ENCODE measurements at places on chromosomes 16 and 17.

- no peak for DNase-seq
Observed at GRCh38 chr16:3912373-3912772, 31.9 kb upstream of the CREBBP start.

GRCh38 chr16:1532771-1533170 lies 695 bp upstream of the TMEM204 start:
- DNase-seq = no peak

DNA sequence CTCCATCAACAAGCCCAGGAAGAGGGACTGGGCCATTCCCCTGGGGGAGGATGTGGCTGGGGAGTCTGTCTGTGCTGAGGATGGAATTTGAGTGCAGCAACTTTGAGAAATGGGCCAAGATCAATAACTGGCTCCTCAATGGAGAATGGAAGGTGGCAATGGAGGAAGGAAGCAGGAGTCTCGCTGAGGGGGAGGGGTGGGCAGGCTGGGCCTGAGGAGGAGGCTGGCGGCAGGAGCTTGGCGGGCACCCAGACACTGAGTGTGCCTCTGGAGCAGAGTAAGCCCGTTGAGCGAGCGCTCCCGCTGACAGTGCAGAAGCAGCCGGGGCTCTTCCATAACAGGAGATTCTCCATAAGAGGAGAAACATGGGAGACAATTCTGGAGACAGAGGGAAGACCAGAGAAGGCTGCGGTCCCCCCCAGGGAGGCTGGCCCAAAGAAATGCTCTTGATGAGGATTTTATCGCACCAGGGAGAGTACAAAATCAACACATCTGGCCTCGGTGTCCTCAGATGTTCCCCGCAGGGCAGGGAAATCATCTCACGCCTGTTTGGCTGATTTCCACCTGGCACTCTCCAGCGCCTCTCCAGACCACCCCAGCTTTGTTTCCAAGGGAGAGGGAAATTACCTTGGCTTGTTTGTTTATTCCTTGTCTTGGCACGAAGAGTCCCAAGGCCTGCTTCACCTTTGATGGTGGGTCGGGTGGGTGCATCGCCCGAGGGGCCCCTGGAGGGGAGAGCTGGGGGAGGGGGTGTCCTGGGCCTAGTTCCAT lies 2.8 kb upstream of the MMP15 start:
- DNase-seq = peak; percentile 53

DNA sequence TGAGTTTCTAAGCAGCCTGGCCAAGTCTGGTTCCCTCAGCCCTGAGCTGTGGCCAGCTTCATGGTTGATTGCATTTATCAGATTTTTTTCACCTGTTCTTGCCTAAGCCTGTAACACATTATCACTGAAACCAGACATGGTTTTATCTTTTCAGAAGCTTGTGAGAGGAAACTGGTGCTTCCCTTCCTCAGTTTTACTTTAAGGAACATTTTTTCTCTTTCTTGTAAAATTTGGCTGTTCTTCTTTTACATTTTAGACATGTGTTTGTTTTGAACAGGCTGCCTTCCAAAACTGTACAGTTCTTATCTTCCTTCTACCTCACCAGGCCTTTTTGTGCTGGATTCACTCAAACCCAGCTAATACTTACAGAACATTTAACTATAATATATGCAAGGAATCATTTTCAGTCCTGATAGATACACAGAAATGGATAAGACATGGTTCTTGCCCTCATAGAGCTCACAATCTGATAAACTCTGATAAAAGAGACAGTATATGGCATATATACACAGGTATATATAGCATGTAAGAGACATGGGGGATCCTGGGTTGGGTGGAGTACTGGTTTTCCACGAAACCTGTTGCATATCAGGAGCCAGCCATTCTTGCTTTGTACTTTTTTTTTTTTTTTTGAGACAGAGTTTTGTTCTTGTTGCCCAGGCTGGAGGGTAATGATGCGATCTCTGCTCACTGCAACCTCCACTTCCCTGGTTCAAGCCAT lies 44.5 kb downstream of the ZNRF1 start:
- peak; percentile 14 for DNase-seq

- peak; percentile 81 for DNase-seq
Observed at GRCh38 chr17:48636177-48637018, 10.2 kb upstream of the HOXB9 start.

DNA sequence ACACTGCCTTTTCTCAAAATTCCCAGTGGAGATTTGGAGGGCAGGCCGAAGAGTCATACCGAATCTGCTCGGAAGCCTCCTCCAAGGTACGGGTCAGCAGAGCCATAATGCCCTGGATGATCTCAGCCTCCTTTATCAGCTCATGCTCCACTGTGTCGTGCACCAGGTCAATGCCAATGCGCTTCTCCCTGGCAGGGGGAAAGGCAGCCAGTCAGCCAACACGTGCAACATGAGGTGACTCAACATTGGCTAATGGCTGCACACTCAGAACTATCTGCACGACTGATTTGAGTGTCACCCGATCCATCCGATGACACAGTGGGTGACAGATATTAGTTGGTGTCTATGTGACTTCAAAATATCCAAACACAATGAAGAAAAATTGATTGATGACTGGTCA lies 15.8 kb downstream of the TEKT1 start:
- peak; percentile 41 for DNase-seq

- no peak for DNase-seq
Observed at GRCh38 chr16:57240851-57241250, 4.2 kb upstream of the ARL2BP start.

DNA sequence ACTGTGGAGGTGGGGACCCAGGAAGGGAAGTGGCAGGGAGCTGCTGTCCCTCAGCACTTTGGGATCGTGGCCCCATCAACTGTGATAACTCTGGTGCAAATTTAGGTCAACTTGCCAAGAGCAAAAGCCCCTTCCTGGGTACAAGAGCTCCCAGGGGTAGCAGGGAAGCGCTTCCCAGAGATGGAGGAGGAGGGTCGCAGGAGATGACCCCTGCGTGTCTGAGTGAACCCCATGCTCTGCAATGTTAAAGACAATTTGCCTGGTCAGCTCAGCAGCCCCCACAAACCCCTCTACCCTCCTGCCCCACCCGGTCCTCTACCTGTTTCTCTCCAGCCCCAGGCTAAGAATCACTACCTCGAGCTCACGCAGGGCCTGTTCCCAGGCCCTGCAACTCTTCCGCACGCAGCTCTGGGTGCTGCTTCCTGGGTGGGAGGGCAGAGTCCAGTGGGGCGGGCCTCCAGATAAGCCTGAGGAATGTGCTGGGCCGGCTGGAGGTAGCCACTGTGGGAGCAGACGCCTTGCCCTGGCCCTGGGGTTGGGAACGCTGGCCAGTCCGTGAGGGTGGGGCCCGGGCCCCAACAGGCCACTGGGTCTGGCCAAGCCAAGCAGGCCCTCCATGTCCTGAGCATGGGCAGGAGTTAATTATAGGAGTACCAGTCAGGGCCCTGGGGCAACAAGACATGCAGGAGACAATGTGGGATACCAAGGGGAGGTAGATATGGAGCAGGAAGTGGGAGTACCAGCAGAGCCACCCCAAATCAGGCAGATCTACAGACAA lies 6.1 kb downstream of the DOK4 start:
- peak; percentile 55 for DNase-seq

DNA sequence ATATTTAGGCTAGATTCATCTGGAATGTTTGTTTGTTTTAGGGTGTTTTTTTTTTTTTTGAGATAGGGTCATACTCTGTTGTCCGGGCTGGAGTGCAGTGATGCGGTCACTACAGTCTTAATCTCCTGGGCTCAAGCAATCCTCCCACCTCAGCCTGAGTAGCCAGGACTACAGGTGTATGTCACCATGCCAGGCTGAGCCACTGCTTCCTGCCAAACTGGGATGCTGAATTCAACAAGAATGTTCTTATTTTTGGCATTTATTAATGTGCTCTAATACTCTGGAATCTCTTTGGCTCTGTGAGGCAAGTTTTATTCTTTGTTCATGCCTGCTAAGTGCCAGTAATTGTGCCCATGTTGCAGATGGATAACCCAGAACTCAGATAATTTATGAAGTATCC lies 21.5 kb downstream of the SP2 start:
- no peak for DNase-seq

- DNase-seq = no peak
Observed at GRCh38 chr17:55546481-55546880, 35.2 kb upstream of the SMIM36 start.

DNA sequence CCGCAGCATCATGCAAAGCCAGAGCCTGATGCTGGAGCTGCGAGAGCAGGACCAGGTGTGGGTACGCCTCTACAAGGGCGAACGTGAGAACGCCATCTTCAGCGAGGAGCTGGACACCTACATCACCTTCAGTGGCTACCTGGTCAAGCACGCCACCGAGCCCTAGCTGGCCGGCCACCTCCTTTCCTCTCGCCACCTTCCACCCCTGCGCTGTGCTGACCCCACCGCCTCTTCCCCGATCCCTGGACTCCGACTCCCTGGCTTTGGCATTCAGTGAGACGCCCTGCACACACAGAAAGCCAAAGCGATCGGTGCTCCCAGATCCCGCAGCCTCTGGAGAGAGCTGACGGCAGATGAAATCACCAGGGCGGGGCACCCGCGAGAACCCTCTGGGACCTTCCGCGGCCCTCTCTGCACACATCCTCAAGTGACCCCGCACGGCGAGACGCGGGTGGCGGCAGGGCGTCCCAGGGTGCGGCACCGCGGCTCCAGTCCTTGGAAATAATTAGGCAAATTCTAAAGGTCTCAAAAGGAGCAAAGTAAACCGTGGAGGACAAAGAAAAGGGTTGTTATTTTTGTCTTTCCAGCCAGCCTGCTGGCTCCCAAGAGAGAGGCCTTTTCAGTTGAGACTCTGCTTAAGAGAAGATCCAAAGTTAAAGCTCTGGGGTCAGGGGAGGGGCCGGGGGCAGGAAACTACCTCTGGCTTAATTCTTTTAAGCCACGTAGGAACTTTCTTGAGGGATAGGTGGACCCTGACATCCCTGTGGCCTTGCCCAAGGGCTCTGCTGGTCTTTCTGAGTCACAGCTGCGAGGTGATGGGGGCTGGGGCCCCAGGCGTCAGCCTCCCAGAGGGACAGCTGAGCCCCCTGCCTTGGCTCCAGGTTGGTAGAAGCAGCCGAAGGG lies 24.2 kb downstream of the C1QTNF1 start:
- no peak for DNase-seq

- DNase-seq = peak; percentile 91
Observed at GRCh38 chr17:49880291-49881053, 32.6 kb upstream of the TAC4 start.

DNA sequence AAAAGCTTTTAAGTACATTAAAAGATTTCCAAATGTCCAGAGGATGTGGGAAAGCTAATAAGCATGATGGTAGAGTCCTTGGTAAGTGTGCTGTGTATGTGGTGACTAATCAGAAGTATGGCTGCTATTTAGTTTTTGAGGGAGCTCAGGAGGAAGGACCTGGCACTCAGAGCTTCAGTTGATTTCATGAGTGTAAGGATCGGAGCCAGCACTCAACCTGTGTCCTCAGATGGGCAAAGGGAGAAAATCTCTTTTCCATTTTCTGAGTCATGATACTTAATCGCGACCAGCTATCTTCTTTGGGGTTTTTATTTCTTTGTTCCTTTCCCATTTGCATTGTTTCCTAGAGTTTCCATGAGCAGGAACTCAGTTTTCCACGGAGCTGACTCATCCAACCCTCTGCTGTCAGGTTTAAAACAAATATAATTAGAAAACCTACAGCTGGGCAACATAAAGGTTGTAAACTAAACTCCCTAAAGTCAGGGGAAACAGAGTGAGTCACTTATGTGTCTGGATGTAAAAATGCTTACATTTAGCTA lies 125.4 kb downstream of the MAP2K6 start:
- DNase-seq = peak; percentile 84

GRCh38 chr17:72913142-72913682 lies 179.3 kb downstream of the SLC39A11 start:
- no peak for DNase-seq

DNA sequence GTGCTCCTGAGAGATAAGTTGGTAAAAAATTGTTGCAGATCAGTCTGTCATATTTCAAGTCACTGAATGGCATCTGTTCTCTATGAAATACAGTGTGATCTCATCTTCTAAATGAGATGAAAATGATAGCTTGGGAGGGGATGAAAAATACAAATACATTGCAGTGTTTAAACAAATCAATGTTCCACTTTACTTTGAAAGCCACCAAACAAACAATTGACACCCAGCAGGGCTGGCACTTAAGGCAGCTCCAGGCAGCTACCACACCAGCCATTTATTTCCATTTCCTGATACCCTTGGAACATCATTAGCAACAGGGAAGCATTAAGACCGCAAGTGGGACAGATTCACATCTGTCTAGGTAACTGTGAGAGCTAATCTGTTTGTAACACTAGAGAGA lies 827.6 kb upstream of the KIF2B start:
- peak; percentile 81 for DNase-seq

DNA sequence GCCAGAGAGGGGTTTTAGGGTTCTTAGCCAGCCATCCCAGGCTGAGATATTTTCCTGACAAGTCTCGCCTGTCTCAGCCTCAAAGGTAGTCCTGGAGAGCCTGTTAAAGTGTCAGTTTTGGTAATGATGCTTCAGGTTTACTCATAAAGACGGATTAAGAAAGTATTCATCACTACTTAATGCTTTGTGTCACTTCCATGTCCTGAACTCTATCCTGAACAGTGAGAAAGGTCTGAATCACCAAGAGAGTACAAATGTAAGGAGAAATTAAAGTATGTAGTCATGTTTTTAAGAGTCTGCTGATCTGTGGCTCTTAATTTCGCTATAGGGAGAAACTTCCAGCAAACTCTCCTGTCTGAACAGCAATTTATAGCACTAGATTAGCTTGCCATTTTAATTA lies 14.0 kb downstream of the RPGRIP1L start:
- no peak for DNase-seq

GRCh38 chr17:74116087-74116717 lies 87.3 kb upstream of the RPL38 start:
- no peak for DNase-seq

DNA sequence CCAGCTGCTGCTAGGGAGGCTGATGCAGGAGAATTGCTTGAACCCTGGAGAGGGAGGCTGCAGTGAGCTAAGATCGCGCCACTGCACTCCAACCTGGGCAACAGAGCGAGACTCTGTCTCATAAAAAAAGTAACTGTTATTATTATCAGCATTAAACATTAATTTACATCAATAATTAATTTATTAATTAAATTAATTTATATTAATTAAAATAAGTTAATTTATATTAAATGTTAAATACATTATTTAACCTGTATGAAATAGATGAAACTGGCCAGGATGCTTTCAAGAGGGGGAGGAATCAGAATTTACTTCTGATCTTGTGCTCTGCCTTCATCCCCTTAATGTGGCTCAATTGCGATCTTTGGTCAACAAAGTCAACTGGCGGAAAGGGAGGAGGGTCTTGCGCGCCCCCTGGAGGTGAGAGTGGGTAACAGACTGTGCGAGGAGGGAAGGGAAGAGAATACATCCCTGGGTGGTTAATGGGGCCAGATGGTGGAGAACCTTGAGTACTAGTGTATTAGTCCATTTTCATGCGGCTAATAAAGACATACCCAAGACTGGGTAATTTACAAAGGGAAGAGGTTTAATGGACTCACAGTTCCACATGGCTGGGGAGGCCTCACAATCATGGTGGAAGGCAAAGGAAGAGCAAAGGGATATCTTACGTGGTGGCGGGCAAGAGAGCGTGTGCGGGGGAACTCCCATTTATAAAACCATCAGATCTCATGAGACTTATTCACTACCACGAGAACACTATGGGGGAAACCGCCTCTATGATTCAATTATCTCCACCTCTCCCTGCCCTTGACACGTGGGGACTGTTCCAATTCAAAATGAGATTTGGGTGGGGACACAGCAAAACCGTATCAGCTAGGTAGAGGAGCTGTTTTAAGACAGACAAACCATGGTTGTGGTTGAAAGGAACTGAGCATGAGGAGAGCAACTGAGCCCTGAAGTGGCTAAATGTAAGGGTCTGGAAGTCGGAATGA lies 15.7 kb upstream of the CPPED1 start:
- peak; percentile 59 for DNase-seq
